ENCODE measurements at places on chromosomes 2 and 18. TPM values are rescaled to one million over a fixed set of nuclear protein-coding genes. Genes with fewer than 3 reads are reported as not detected.

Gene GLS
- 192 TPM for total RNA-seq

Gene KLF11
- 3.9 TPM for total RNA-seq

DNA sequence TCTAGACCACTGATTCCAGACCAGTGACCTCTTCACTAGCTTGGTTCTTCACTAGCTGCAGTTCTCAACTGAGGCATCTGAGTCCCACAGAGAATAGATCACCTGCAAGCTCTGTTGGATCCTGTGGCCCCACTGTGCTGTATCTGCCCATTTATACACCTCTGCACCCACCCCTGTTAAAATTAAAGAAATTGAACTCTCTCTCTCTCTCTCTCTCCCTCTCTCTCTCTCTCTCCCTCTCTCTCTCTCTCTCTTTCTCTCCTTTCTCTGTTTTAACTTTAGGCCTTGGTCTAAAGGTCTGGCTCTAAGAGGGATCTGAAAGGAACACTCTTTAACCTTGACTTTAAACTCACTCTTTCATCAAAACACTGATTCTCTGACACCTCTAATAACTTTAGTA is 150.5 kb downstream of the ZEB2 start:
- no peak overlapping the region for H3K4me3 ChIP-seq
- H3K36me3 ChIP-seq: no peaks in the 10 kb centered on the region
- H3K4me1 ChIP-seq: peaks cover 11% of the 10 kb centered on the region
- H3K27me3 ChIP-seq: no peaks in the 10 kb centered on the region

Gene UNC80
- total RNA-seq: not detected

Gene WDR54
- total RNA-seq: 90.2 TPM

DNA sequence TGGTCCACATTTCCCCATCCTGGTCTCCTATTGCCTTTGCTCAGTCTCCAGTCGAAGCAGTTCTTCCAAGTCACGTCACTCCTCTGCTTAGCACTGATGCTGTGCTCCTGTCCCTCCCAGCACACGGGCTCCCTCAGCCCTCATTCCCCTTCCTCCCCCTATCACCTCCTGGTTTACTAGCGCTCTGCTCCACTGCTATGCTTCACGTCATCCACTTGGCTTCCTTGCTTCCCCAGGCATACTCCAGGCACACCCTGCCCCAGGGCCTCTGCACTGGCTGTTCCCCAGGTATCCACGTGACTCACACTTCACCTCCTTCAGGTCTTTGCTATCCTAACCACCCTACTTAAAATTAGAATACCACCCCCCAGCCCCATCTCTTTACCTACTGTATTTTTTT is 269.3 kb downstream of the GLI2 start:
- no peak for DNase-seq
- H3K36me3 ChIP-seq: no peaks in the 10 kb centered on the region
- no peak overlapping the region for H3K4me3 ChIP-seq
- H3K4me1 ChIP-seq: no peaks in the 10 kb centered on the region
- H3K27ac ChIP-seq: no peak overlapping the region
- H3K27me3 ChIP-seq: peaks cover 15% of the 10 kb centered on the region

GRCh38 chr18:3814816-3815215 is 364.8 kb downstream of the TGIF1 start:
- no peak overlapping the region for H3K4me3 ChIP-seq
- H3K4me1 ChIP-seq: no peaks in the 10 kb centered on the region
- no peaks in the 10 kb centered on the region for H3K36me3 ChIP-seq
- DNase-seq: no peak
- H3K27me3 ChIP-seq: peaks cover 12% of the 10 kb centered on the region

Gene CPS1
- 2.6 TPM for total RNA-seq

DNA sequence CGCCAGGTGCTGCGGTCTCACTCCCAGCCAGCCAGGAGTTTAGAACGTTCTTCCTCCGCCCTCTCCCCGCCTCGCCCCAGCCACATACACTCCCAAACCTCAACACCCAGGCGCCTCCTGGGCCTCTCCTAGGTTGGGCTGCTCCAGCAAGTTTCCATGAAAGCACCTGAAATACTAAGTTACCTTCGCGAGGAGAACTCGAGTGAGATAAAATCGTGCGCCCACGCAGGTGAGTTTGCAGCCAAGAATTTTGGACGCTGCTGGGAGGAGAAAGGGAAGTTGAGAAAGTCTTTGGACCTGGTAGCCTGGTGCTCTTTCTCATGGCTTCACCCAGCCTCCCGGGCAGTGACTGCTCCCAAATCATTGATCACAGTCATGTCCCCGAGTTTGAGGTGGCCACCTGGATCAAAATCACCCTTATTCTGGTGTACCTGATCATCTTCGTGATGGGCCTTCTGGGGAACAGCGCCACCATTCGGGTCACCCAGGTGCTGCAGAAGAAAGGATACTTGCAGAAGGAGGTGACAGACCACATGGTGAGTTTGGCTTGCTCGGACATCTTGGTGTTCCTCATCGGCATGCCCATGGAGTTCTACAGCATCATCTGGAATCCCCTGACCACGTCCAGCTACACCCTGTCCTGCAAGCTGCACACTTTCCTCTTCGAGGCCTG is at the start of gene GPR39:
TSS of gene GPR39 (plus strand) at position 83 of the 673 bp plus-strand sequence.
- H3K27me3 ChIP-seq: peaks cover 40% of the 10 kb centered on the region
- H3K4me3 ChIP-seq: no peak within 1 kb of the TSS
- DNase-seq: no peak
- no peaks in the 10 kb centered on the region for H3K36me3 ChIP-seq
- H3K27ac ChIP-seq: no peak within 1 kb of the TSS

DNA sequence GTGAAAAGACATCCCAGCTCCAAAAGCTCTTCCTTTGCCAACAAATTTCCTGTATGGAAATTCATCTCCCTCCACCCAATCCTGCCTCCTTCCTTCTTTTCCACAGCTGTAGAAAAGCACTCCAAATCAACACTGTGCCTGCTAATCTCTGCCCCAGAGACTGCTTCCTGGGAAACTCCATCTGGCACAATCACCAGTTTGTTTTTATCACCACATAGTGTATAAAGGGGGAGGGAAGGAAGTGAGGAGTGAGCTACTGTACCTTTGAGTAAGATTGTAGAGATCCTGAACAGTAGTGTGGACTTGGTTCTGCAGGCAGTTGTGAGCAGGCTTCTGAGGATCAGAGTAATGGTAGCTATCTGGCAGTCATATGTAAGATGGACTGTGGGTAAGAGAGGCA is 14.7 kb upstream of the FAM237A start:
- H3K27ac ChIP-seq: no peak overlapping the region
- H3K36me3 ChIP-seq: no peaks in the 10 kb centered on the region
- no peak for DNase-seq
- peaks cover 11% of the 10 kb centered on the region for H3K27me3 ChIP-seq
- H3K4me3 ChIP-seq: no peak overlapping the region
- H3K4me1 ChIP-seq: no peaks in the 10 kb centered on the region

DNA sequence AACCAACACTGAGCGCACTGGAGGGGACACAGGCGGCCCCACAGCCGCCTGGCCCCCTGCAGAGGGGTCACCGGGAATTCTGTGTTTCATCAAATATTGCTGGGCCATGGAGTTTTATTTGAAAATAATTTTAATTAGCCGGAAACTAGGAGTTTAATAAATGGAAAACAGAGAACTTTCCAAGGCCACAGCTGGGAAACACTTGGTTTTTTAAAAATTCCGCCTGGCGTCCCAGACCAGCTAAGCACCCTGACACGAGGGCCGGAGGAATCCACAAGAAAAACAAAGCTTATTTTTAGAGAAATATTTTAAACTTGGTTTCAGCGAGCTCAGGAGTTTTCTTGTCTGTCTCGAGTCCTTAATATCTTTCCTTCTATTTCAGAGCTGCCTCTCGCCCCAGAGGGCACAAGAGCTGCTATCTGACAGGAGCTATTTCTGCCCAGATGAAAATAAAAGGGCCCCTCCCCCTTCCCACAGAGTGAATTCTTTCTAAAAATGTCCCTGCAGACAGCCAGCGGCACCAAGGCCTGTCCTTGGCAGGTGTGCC is 8.2 kb downstream of the ZFP36L2 start:
- H3K4me1 ChIP-seq: peaks cover 48% of the 10 kb centered on the region
- DNase-seq: no peak
- H3K27me3 ChIP-seq: no peaks in the 10 kb centered on the region
- H3K36me3 ChIP-seq: peaks cover 21% of the 10 kb centered on the region

- peaks cover 2% of the 10 kb centered on the region for H3K36me3 ChIP-seq
- no peak for DNase-seq
- no peak overlapping the region for H3K27ac ChIP-seq
- no peak overlapping the region for H3K4me3 ChIP-seq
Measured at GRCh38 chr2:8159966-8160603, 521.8 kb upstream of the ID2 start.

GRCh38 chr18:51196811-51197660 is 445 bp downstream of the MEX3C start:
- DNase-seq: no peak
- peak overlapping the region; percentile 97 for H3K4me3 ChIP-seq
- H3K27ac ChIP-seq: peak overlapping the region; percentile 95

Gene MARS2
- 25.1 TPM for total RNA-seq

GRCh38 chr18:79962835-79963657 is 1.4 kb upstream of the HSBP1L1 start:
- peak overlapping the region; percentile 26 for H3K27ac ChIP-seq
- H3K36me3 ChIP-seq: peaks cover 8% of the 10 kb centered on the region
- DNase-seq: peak; percentile 35

Gene SH3YL1
- total RNA-seq: 17.9 TPM

Gene EDAR
- total RNA-seq: 0.16 TPM

- no peaks in the 10 kb centered on the region for H3K27me3 ChIP-seq
- peaks cover 14% of the 10 kb centered on the region for H3K4me1 ChIP-seq
- peaks cover 13% of the 10 kb centered on the region for H3K36me3 ChIP-seq
- no peak overlapping the region for H3K27ac ChIP-seq
Measured at GRCh38 chr2:61962095-61962984, 56.9 kb downstream of the COMMD1 start.

GRCh38 chr2:159832858-159833257 is 34.9 kb upstream of the CD302 start:
- no peaks in the 10 kb centered on the region for H3K4me1 ChIP-seq
- no peak overlapping the region for H3K27ac ChIP-seq
- peaks cover 41% of the 10 kb centered on the region for H3K36me3 ChIP-seq
- H3K4me3 ChIP-seq: no peak overlapping the region
- no peaks in the 10 kb centered on the region for H3K27me3 ChIP-seq
- no peak for DNase-seq

Gene PTH2R
- 0.08 TPM for total RNA-seq

GRCh38 chr2:118813111-118813510 is 34.3 kb downstream of the EN1 start:
- H3K27me3 ChIP-seq: peaks cover 64% of the 10 kb centered on the region
- H3K36me3 ChIP-seq: no peaks in the 10 kb centered on the region

- no peaks in the 10 kb centered on the region for H3K4me1 ChIP-seq
- H3K27me3 ChIP-seq: peaks cover 8% of the 10 kb centered on the region
- no peaks in the 10 kb centered on the region for H3K36me3 ChIP-seq
Measured at GRCh38 chr2:236894791-236895190, 190.9 kb upstream of the COPS8 start.

GRCh38 chr18:79950515-79951341 is 725 bp downstream of the SLC66A2 start:
- peak overlapping the region; percentile 84 for H3K4me3 ChIP-seq
- peaks cover 11% of the 10 kb centered on the region for H3K36me3 ChIP-seq
- H3K4me1 ChIP-seq: peaks cover 25% of the 10 kb centered on the region
- H3K27me3 ChIP-seq: no peaks in the 10 kb centered on the region
- DNase-seq: peak; percentile 46
- H3K27ac ChIP-seq: peak overlapping the region; percentile 54

Gene MROH2A
- total RNA-seq: not detected

- no peaks in the 10 kb centered on the region for H3K4me1 ChIP-seq
- DNase-seq: no peak
- H3K27me3 ChIP-seq: no peaks in the 10 kb centered on the region
- no peak overlapping the region for H3K4me3 ChIP-seq
Measured at GRCh38 chr18:4369705-4370104, 85.4 kb downstream of the DLGAP1 start.

DNA sequence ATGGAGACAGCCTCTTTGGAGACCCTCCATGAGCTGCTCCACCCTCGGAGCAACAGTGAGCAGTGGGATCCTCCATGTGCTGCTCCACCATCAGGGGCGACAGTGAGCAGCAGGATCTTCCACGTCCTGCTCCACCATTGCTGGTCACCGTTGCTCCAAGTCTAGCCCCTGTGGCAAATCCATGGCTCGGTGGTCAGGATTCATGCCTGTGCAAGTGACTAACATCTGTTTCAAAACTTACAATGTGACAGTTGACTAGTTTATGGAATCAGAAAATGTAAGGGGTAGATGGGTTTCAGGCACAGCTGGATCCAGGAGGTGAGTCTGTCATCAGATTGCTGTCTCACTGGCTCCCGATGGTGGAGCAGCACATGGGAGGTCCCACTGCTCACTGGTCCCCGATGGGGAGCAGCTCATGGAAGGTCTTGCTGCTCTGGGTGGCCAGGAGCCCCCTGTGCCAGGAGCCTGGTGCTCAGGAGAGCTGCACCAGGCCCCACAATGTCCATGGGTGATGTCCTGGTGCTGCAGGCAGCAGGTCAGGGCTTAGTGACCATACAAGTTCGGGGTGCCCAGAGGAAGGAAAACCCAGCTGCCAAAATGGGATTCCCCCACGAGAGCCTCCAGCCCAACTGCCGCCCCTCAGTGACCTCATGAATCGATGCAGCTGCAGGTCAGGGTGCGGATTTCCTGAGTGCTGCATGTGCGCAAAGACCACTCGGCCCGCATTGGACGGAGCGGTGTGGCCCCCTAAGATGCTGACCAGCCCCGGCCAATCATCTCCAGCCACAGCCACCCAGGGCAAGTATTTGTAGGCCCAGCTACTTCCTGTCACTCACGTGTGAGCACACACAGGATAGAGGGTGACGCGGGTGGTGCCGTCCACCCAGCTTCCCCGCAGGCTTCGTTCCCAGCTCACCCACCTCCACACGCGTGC is 116.5 kb upstream of the OTOS start:
- no peak overlapping the region for H3K4me3 ChIP-seq
- no peak overlapping the region for H3K27ac ChIP-seq

DNA sequence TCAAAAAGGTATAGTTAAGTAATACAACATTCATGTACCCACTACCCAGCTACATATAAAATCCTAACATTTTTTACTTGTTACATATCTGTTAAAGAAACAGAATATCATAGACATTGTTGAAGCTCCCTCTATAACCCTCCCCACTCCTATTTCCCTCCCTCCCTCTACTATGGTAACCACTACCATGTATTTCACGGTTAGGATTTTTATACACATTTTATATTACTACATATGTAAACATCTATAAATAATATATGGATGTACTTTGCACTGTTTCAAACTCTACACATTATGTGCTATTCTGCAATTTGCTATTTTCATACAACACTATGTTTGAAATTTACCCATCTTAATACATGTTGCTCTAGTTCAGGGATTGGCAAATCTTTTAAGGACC is 36.3 kb downstream of the THOC1 start:
- no peak overlapping the region for H3K4me3 ChIP-seq
- no peaks in the 10 kb centered on the region for H3K27me3 ChIP-seq
- no peak overlapping the region for H3K27ac ChIP-seq
- DNase-seq: no peak
